ENCODE measurements at places on chromosomes 7 and 10. TPM values are rescaled to one million over a fixed set of nuclear protein-coding genes. Genes with fewer than 3 reads are reported as not detected.

The RNF148 gene
- polyA plus RNA-seq: 0.05 TPM

DNA sequence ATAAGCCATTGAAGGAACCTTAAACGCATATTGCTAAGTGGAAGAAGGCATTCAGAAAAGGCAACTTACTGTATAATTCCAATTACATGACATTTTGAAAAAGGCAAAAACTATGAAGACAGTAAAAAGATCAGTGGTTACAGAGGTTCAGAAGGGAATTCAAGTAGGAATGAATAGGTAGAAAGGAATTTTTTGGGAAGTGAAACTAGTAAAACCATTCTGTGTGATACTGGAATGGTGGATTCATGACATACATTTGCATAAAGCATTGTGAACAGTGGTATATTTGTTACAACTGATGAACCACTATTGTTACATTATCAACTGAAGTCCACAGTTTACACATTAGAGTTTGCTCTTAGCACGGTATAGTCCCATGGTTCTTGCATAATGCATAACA, 114.2 kb upstream of the GPR22 start:
- DNase-seq: peak; percentile 60

The TLX1 gene
- polyA plus RNA-seq: not detected

DNA sequence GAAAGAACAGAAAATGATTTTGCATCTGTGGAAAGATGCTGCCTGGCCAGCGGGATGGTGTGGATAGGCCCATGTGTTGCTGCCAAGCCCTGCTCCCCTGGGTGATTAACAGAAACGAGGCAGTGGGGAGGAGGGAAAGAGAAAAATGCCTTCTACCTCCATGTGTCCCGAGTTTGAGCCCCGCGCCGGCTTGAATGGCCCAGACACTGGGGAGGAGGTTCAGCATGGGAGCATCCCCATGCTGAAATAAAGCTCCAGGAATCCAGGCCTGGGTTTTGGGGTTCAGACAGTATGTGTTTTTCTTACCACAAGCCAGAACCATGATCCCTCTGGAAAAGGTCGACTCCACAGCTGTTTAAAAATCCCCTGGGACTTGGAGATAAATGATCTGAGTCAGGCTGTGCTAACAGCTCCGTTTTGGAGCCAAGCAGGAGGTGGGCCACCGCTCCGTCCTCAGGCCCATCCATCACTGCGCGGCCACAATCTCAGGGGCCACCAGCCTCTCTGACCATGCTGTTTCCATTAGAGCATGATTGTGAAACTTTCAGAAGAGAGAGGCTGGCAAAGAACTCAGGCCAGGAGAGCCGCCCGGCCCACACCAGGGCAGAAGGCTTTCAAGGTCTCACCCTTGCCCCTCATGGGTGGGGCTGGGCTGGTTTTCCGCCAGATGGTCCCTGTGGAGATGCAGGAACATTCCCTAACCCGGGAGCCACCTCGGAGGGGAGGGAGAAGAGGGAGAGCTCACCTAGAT, 299.7 kb downstream of the ZEB1 start:
- no peak for DNase-seq

The ITPRID1 gene
- polyA plus RNA-seq: not detected

The LEP gene
- polyA plus RNA-seq: 0.03 TPM

- peak; percentile 56 for DNase-seq
These were observed at the start of gene FAM171A1 for GRCh38 chr10:15370856-15371701. TSS of gene FAM171A1 (minus strand) at chr10:15371289. CDS start at chr10:15371052, 237 bp downstream.

- no peak for DNase-seq
These were observed 571.4 kb downstream of the DNAJB6 start for GRCh38 chr7:157908006-157908782.

The NOS3 gene
- polyA plus RNA-seq: 0.23 TPM

The PIK3AP1 gene
- polyA plus RNA-seq: not detected

GRCh38 chr7:68440866-68441265, 1157.4 kb upstream of the AUTS2 start:
- DNase-seq: no peak

- DNase-seq: no peak
These were observed 22.1 kb downstream of the ZDHHC6 start for GRCh38 chr10:112424651-112425050.

DNA sequence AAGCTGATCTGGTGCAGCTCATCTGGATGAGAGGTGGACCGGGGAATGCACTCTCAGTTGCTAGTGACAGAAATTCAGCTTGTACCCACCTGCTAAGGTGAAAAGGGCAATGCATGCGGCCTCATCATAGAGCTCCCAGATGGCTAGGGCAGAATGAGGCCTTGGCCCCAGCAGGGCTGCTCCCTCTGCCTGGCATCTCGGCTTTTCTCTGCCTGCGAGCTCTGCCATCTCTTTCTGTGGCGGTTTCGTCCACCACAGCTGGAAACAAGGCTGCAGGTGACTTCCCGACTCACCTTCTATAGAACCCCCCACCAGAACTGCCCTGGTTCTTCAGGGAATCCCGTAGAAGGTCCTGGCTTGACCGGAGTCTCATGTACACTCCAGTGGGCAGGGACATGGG, 60.1 kb downstream of the TACC2 start:
- no peak for DNase-seq

DNA sequence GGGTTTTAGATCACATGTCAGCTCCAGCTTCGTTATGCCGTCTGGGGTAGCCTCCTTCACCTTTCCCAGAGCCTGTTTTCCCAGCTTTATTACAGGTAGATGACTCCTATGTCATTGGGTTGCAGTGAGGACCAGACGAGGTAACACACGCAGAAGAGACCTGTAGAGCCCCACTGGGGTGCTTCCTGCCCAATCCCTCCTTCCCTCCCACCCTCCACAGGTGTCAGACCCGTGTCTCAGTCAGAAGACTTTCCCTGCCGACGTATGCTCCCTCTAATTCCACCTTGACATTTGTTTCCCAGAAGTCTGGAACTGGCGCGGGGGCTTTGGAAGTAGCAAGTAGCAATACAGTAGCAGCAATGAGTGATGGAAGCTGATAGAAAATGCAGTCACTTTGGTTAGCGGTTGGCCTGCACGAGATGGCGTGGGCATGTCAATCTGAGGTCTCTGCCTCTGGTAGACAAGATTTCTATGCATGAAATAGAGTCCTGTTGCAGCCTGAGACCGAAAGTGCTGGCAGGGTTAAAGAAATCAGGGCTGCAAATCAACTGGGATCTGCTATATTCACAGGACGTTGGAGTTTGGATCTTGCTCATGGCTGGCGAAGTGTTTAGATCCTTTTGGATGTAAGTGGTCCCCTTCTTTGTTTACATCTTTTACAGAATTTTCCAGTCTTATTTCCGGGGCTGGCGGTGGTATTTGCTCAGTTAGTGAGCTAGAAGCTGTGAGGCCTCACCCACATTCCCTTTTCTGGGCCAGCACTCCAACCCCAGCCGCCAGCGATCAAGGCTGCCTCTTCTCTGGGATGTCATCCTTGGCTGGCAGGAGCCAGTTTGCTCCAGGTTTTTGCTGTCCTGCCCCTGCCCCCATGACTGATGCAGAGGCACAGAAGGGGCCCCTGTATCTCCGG, 78.3 kb upstream of the KMT2C start:
- no peak for DNase-seq

- DNase-seq: no peak
These were observed 51.6 kb downstream of the ST7 start for GRCh38 chr7:117004899-117005298.

The PLXNA4 gene
- polyA plus RNA-seq: 0.14 TPM

The DDC gene
- not detected for polyA plus RNA-seq

DNA sequence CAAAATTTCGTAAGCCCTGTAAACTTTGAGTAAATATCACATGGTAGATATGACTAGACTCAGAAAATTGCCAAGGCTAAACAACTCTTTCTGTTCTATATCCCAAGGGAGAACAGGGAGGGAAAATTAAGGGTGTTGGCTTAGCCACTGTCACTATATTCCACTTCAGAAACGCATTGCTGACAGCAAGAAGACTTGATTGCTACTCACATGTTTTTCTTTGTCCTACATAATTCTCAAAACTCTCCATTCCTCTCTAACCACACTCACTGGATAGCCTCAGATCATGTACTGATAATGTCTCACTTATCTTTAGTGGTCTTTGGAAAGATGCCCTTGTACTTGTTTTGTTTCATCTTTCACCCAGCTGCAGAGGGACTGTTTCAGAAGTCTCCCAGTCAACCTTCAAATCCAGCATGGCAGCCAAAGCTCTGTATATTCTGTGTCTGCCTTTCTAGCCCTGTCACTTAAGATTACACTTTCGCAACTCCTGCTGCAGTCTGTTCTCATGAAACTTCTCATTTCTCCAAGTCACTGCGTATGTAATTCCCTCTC, 582.4 kb upstream of the FZD8 start:
- DNase-seq: peak; percentile 3

The ZNF727 gene
- polyA plus RNA-seq: not detected

The MEIG1 gene
- not detected for polyA plus RNA-seq

GRCh38 chr7:87712571-87712970, 84.4 kb downstream of the RUNDC3B start:
- no peak for DNase-seq

DNA sequence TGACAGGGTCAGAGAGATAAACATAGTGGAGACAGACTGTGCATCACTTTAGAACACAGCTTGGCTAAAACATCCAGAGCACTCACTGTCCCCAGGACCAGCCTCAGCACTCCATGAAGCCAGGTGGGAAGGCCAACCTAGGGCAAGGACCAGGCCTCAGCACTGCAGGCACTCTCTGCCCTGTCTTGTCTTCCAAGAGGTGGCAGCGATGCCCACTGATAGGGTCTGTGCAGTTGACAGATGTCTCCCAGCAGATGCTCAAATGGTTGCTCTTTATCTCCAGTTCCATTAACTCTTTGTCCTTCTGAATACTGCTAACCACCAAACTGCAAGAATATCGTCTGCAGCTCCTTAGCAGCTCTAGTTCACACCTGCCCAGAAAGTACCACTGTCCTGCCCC, 9.1 kb downstream of the DDX56 start:
- DNase-seq: no peak

- DNase-seq: no peak
These were observed 292.0 kb upstream of the MBL2 start for GRCh38 chr10:53064614-53065013.

GRCh38 chr10:30176182-30176581, 116.8 kb upstream of the JCAD start:
- DNase-seq: peak; percentile 33

The IRF5 gene
- 2.8 TPM for polyA plus RNA-seq

DNA sequence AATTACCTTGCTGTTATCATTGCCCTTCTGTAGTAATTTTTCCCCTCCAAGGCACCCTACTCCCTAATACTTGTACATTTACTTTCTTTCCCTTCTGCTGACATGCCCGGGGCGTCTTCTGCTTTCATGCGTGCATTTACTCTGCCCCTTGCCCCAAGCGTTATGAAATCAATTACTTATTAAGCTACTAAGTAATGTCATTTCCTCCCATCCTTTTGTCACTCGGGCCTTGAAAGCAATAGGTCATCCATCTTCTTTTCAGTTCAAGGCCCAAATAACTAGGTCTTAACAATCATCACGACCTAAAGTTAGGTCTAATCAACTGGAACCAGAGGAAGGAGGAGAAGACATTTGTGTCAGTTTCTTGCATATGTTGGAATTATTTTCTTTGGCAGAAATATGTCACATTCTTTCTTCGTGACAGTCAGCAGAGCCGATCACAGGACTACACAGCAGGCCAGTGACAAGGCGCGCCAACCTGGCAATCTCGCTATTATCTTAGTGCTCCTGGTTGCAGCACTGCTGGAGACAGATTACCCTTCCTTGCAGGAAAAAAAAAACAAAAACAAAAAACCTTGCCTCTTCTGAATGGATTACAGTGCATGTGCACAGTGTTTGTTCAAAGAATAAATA, 179.2 kb downstream of the RELN start:
- DNase-seq: no peak

DNA sequence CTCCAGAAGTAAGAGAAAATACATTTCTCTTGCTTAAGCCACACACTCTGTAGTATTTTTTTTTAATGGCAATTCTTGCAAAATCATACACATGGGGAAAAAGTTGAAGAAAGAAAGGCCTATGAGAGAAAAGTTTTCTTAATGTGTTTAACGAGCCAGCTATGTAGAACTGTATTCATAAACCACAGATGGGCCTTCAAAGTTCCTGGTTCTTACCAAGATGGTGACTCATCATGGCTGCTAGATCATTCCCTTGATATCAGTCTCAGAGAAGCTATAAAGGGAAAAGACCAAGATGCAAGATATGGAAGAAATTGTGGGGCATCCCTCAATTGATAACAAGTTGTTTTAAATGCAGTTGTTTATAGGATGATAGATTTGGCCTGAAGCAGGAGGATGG, 992.7 kb upstream of the MBL2 start:
- peak; percentile 75 for DNase-seq

DNA sequence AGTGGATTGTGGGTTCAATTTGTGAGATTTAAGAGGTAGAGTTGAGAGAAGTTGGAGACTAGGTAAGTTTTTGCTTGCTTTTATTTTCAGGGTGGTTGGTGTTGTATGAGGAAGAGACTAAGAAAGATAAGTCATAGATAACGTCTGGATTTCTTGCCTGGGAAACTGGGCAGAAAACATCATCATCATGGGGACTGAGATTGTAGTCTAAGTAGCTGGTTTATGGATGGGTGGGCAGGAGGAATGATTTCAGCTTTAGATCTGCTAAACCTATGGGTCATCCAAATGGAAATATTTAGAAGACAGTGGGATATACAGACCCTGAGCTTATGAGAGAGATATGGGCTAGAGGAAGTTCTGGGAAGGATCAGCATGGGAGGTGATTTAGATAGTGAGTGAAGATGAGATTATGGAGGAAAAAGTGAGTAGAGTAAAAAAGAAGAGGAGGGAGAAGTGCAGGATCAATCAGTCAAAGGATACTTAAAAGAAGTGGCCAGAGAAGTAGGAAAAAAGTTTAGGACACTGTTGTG, 169.8 kb downstream of the WNT2 start:
- DNase-seq: no peak

GRCh38 chr10:93826355-93826754, 67.4 kb upstream of the SLC35G1 start:
- no peak for DNase-seq

GRCh38 chr10:44383749-44384600, 922 bp downstream of the CXCL12 start:
- peak; percentile 21 for DNase-seq
